HCEC 1CT (cell line): ENCODE measurements at places on chromosomes 1 and 21.

- DNase-seq: no peak
These were observed 46.8 kb downstream of the SAMSN1 start for GRCh38 chr21:14499316-14499715.

GRCh38 chr1:44072821-44073220, 41.6 kb upstream of the SLC6A9 start:
- DNase-seq: no peak

- DNase-seq: no peak
These were observed 30.0 kb upstream of the RRP15 start for GRCh38 chr1:218255090-218255489.

DNA sequence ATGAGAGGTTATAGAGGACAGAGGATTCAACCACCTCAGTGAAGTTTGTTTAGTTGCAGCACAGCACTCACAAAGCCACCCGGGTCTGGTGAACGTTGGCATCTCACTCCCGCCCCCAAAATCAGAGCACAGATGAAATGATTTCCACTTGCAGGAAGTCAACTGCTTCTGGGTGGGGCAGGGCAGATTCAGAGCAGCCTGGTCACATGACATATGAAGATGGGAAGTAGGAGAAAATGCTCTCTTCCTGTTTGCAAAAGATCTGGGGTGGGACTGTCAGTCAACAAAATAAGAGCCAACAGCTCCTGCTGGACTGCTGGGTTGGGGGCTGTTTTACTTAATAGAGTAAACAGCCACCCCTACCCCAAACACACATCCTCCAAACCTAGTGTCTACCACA, 43.2 kb downstream of the LRRC71 start:
- DNase-seq: no peak

- DNase-seq: no peak
These were observed 172.2 kb upstream of the C8B start for GRCh38 chr1:57137980-57138379.

- no peak for DNase-seq
These were observed 4.0 kb downstream of the TOMM40L start for GRCh38 chr1:161229896-161230295.

- no peak for DNase-seq
These were observed 57.3 kb upstream of the DIRAS3 start for GRCh38 chr1:68107771-68108170.

DNA sequence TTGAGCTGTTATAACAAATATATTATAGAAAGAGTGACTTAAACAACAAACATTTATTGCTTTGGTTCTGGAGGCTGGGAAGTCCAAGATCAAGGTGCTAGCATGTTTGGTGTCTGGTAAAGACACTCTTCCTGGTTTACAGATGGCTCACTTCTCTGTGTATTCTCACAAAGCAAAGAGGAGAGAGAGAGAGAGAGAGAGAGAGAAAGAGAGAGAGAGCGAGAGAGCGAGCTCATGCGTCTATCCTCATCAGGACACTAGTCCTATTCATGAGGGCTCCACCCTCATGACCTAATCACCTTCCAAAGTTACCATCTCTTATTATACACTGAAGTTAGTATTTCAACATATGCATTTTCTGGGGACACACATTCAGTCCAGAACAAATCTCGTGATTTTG, 32.7 kb upstream of the PCP4 start:
- DNase-seq: no peak

DNA sequence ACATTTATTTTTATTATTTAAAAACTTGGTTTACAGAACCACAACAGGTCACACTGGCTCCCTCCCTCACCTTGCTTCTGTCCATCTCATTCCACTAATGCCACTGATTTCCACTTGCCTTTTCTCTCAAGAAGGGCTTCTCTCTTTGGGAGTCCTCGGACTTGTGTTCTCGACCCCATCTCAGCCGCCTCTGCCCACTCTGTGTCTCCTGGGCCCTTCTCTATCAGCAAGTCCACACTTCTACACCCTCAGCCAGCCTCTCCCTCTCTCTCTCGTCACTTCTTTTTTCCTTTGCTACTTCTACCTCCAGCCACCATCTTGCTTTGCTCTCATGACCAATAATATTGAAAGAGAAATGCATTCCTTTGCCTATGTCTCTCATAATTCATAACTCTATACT, 129.4 kb downstream of the HMGB4 start:
- no peak for DNase-seq

DNA sequence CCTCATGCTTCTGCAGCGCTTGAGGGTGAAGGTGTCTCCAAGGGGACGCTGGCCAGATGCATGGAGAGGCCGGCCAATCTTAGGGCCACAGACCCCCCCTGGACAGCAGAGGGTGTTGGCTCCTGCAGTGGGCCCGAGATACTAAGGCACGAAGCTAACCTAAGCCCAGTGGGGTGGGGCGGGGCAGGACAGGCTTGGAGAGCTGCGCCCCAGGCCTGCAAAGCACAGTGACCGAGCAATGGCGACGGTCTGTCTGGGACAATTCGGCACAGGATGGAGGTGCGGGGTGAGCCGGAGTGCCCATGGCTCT, 1.3 kb downstream of the FNDC10 start:
- no peak for DNase-seq

GRCh38 chr1:52669696-52670095, 28.5 kb downstream of the COA7 start:
- DNase-seq: peak; percentile 4

DNA sequence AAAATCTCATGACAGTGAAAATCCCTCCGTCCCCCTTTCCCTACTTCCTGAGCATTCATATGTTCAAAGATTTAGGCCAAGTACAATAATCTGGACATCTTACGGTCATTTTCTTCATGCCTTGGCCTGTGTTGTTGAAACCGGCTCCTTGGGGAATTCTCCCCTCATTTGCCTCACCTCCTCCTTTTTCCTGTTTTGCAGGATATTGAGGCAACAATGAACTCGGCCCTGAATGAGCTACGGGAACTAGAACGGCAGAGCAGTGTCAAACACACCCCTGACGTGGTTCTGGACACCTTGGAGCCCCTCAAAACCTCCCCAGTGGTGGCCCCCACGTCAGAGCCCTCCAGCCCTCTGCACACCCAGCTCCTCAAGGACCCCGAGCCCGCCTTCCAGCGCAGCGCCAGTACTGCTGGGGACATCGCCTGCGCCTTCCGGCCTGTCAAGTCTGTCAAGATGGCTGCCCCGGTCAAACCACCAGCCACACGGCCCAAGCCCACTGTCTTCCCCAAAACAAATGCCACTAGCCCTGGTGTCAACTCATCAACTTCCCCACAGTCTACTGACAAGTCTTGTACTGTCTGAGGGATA, 9.3 kb upstream of the IKBKE start:
- no peak for DNase-seq

DNA sequence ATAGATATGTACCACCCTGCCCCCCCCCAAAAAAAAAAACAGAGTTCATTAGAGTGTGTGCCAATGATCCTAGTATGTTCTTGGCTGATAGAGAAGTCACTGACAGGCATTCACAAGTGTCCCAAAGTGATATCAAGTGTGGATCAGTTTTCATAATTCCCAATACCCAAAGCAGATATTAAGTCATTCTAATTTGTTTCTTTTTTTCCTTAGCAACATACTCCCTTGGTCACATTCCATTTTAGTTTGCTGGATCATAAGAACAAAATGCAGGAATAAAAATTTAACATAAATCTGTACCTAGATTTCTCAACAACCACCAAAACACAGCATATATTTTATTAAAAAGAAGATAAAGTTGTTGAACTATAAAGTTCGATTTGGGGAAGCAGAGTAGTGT, 129.8 kb upstream of the PALMD start:
- no peak for DNase-seq

GRCh38 chr1:223299553-223299952, 64.4 kb downstream of the SUSD4 start:
- no peak for DNase-seq

GRCh38 chr21:37619464-37619974, 252.9 kb downstream of the DYRK1A start:
- DNase-seq: no peak

- DNase-seq: no peak
These were observed 71.2 kb upstream of the EPS8L3 start for GRCh38 chr1:109834951-109835350.

- DNase-seq: peak; percentile 85
These were observed 48.4 kb downstream of the CCN1 start for GRCh38 chr1:85628791-85629531.

GRCh38 chr1:107993920-107994319, 28.9 kb upstream of the VAV3 start:
- no peak for DNase-seq

- DNase-seq: no peak
These were observed 187.2 kb downstream of the PCP4 start for GRCh38 chr21:40054403-40054802.

- no peak for DNase-seq
These were observed 21.6 kb upstream of the PCP4 start for GRCh38 chr21:39845571-39846130.

GRCh38 chr1:147492207-147492606, 49.1 kb upstream of the BCL9 start:
- no peak for DNase-seq

DNA sequence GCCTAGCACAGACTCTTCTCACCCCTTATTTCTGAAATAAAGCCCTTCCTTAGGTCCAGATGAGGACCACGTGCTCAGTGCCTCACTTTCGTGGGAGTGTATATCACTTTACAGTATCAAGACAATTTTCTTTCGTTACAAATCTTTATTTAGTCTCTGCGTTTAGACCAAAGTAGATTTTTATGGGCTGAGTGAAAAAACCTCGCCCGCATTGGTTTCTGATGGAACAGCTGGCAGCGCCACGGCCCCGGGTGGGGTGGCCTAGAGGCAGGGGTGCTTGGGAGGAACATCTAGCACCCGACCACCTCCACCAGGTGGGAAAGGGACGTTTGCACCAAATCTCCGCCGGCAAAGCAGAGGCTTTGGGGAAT, 7.6 kb downstream of the SIM2 start:
- no peak for DNase-seq

- DNase-seq: no peak
These were observed 532 bp downstream of the ERO1B start for GRCh38 chr1:236281198-236281653.

DNA sequence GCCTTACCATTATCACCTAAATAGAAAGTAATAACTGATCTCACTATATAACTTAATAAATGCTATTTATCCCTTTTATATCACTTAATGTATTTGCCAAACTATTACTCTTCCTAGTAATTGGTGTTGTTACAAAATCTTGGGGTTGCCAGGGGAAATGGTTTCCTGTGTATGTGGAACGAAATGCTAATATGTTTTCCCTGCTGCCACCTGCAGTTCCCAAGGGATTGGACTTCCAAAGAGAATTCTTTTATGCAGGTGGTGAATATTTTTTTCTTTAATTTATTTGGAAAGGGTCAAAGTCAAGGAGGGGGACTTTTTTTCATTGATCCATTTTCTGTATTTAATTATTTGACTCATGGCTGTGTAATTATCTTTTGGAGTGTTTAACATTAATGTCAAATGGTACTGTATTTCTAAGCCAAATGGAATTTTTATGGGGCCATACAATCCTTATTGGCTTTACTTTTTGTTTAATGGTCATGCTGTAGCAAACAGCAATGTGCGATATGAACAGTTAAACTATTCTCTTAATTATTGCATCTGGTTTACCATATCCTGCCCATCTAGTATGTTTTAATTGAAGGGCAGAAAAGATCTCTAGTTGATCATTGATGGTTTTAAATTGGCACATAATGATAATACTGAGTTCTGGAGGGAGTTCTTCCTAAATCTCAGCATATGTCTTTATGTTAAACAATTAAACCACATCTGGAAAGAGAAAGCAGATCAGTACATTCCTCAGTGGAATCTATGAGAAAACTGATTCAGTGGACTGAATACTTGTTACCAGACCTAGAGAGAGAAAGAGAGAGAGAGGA, 486.3 kb downstream of the TTLL7 start:
- no peak for DNase-seq

- DNase-seq: no peak
These were observed 138.5 kb upstream of the SGIP1 start for GRCh38 chr1:66395202-66396061.

- DNase-seq: no peak
These were observed 14.7 kb downstream of the HYI start for GRCh38 chr1:43438953-43439581.

GRCh38 chr1:25702101-25702775, 85.6 kb downstream of the MAN1C1 start:
- no peak for DNase-seq

DNA sequence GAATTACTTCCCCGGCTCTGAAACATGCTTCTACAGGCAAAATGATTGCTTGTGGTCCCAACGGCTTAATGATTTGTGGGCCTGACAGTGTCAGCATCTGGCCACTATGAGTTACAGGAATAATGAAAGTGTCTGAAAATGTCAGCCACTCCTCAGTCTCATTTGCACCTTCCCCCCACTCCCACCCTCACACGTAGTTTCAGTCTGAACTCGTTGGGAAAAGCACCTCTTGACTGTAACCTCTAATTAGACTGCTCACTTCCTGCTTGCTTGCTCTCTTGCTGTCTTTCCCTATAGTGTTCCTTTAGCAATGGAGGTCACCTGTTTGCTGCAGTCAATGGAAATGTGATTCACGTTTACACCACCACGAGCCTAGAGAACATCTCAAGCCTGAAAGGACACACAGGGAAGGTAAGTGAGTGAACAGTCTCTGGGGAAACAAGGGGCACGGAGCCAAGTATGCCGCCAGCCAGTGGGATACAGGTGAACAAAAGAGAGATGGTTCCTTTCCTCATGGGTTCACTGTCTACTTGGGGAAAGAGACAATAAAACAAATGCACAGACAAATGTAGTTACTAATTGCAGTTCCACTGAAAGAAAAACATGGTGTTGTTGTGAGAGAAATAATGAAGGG, 27.1 kb downstream of the CFAP57 start:
- DNase-seq: no peak

DNA sequence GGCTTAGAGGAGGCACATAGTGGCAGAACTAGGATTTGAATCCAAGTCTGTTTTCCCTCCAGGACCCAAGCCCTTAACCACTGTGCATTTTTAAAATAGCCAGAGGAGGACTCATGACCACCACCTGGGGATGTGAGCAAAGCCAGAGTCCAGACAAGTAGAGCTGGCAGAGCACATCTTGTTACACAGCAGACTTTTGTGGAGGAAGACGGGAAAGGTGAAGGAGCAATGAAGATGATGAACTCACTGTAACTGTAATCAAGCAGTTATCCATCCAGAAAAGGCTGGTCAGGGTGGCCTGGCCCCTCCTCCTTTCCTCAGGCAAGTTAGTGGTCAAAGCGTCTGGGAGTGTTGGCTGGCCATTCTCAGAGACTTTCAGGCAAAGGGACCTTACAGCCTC, 50.9 kb downstream of the SLC44A3 start:
- DNase-seq: no peak

GRCh38 chr1:151553659-151554058, 13.6 kb downstream of the TUFT1 start:
- peak; percentile 74 for DNase-seq

DNA sequence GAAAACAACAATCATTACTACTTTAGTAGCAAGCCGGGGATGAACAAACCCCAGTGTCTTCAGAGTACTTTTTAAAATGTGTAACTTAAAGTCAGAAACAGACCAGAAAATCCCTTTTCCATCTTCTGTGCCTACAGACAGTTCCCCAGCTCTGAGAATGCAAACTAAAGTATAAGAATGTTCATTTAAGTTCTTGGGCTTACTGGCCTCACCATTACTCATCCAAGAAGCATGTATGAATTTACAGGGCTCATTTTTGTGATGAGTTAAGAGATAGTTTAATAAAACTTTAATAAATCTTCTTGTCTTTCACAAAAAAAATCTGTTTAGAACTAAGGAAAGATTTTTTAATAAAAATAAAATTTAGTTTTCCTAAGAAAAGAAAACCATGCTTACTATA, 4.6 kb downstream of the LPGAT1 start:
- DNase-seq: peak; percentile 77
